ENCODE measurements at places on chromosomes 3 and 15.

GRCh38 chr3:122497425-122497824 lies 17.3 kb downstream of the KPNA1 start:
- no peak for DNase-seq

DNA sequence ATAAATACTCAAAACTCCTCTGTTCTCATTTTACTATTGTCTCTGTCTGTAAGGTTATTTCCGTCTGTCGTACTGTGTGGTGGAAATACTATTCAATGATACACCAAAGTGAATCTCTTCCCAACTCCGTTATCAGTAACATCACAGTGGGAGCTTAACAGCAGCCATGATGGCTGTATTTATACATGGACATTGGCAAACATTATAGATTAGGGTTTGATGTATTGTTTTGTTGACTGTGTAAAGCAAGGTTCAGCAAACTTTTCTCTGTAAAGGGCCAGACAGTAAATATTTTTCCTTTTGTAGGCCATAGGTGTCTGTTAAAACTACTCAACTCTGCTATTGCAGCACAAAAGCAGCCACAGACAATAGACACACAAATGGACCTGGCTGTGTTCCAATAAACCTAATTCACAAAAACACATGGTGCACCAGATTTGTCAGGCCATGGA lies 23.2 kb downstream of the LIPC start:
- no peak for DNase-seq

- DNase-seq: no peak
Observed at GRCh38 chr15:86002444-86002843, 77.2 kb upstream of the AGBL1 start.

- no peak for DNase-seq
Observed at GRCh38 chr3:71659864-71660591, 65.2 kb downstream of the EIF4E3 start.

GRCh38 chr3:16841904-16842271 lies 42.9 kb upstream of the PLCL2 start:
- DNase-seq: no peak

- no peak for DNase-seq
Observed at GRCh38 chr15:74228723-74229081, 7.4 kb upstream of the CCDC33 start.

- DNase-seq: no peak
Observed at GRCh38 chr15:53982071-53982680, 3.9 kb downstream of the UNC13C start.

DNA sequence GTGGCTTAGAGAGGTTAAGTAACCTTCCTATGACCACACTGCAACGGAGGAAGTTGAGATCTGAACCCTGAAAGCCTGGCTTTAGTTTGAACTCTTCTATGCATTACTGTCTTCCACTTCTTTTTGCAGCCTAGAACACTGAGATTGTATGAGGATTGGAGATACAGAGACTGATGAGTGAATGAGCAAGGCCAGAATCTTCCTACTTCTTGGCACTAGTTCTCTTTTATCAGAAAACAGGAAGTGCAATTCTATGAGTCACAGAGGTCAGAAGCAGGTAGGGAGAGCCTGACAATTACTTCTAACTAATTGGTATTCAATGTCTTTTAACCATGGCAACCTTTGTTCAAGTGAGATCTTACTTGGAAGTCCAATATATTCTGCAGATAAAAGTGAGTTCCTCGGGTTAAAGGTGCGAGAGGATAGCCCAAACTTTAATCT lies 219.0 kb downstream of the SHQ1 start:
- DNase-seq: no peak

GRCh38 chr15:101174152-101174920 lies 77.5 kb downstream of the CHSY1 start:
- no peak for DNase-seq

GRCh38 chr15:99556011-99556410 lies 9.8 kb upstream of the MEF2A start:
- DNase-seq: no peak

- no peak for DNase-seq
Observed at GRCh38 chr15:58489289-58490085, 57.7 kb downstream of the LIPC start.

DNA sequence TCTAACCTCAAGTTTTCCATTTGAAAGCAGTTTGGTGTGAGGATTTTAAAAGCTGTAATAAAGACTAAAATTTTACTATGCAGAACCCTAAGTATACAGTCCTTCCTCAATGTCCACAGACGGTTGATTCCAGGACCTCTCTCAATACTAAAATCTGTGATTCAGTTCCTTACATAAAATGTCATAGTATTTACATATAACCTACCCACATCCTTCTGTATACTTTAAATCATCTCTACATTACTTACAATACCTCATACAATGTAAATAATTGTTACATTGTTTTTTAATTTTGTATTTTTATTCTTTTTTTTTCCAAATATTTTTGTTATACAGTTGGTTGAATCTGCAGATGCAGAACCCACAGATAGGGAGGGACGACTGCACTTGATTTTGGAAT lies 2.8 kb upstream of the TOPAZ1 start:
- DNase-seq: no peak

GRCh38 chr15:98583771-98584430 lies 64.4 kb upstream of the IGF1R start:
- DNase-seq: no peak

- DNase-seq: no peak
Observed at GRCh38 chr3:195754141-195754540, 33.4 kb downstream of the MUC20 start.

- DNase-seq: no peak
Observed at GRCh38 chr3:126971891-126972351, 11.0 kb upstream of the PLXNA1 start.

DNA sequence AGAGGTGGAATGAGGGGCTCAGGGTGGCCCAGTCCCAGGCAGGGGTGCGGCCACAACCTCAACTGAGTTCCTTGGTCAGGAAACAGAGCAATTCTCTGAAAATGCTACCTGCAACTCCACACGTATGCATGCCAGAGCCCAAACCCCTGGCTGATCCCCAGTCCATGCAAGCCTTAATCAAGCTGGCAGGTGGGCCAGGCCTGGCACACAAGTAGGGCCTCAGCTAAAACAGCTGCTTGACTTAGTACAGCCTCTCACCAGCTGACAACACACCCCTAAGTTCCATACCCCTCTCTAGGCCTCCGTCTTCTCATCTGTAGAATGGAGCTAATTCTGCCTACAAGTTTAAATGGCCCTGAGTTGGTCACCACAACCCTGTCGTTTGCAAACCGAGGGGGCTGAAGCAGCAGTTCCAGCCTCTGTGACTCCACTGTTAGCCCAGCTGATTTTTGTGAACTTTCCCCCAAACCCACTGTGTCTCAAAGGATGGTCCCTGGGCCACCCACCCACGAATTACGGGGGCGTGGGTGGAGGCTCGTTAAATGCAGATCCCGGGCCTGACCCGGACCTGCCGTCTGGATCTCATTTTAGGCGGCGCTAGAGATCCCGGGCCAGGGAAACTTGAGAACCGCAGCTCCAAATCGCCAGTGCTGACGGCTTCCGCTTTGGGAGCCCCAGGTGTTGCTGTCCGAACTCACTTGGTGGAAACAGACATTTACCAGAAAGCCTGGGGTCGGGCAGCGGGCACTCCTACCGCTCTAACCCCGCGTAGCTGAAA lies 927 bp downstream of the CHDH start:
- DNase-seq: no peak

GRCh38 chr3:123275691-123276090 lies 73.9 kb downstream of the SEC22A start:
- DNase-seq: no peak

DNA sequence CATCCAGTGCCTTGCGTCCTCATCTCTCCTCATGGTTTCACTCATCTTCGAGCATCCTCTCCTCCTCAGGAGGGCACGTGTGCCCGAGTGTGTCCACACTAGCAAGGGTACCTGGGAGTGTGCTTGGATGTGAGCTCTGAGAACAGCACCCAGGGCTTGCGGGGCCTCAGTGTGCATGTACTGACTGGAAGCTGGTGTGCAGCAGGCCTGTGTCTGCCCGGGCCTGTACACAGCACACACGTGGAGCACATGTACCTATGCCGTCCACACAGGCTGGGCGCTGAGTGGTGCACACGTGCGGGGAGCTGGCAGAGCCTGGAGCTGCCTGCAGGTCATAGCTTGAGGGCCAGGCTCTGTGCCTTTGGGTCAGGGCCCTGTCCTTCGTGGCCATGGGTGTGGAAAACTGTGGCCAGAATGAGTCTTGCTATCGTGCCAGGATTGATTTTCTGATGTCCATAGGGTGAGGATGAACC lies 34.9 kb downstream of the TSPAN3 start:
- DNase-seq: no peak

DNA sequence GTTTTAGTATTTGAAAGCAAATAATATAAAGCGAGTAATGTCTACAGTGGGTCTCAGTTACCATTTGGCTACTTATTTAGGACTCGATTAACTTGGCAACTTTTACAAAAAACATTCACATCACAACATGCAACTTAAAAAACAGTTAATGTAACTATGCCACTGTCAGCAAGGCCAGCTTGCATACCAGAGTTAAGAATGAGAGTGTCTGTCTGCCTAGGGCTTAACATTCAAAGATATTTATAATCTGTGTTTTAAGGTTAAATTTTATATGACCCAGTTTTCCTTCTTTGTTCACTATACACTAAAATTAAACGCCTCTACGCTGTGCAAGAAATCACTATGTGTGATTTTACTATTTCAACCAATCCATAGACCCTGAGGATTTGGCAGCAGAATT lies 5.2 kb upstream of the CDAN1 start:
- no peak for DNase-seq

GRCh38 chr15:52427804-52428203 lies 100.9 kb downstream of the MYO5A start:
- DNase-seq: peak; percentile 9

DNA sequence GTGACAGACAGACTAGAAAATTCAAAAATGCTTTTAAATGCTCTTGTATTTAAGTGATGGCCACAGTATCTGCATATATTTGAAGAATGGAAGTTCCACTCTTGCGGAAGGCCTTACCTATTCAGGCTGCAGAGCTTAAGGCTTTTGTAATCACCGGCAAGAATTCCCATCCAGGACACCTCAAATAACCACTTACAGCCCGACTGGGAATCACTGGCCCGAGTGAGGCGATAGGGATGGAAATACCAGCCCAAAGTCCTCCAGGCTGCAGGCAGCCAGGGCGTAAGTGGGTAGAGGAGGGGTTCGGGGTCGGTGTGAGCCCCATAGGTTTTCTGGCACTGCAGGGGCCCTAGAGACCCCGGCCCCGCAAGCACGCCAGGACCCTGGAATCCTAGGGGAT lies 9.5 kb downstream of the CMTM7 start:
- DNase-seq: no peak

- DNase-seq: no peak
Observed at GRCh38 chr15:74176262-74177214, 3.0 kb downstream of the ISLR start.

DNA sequence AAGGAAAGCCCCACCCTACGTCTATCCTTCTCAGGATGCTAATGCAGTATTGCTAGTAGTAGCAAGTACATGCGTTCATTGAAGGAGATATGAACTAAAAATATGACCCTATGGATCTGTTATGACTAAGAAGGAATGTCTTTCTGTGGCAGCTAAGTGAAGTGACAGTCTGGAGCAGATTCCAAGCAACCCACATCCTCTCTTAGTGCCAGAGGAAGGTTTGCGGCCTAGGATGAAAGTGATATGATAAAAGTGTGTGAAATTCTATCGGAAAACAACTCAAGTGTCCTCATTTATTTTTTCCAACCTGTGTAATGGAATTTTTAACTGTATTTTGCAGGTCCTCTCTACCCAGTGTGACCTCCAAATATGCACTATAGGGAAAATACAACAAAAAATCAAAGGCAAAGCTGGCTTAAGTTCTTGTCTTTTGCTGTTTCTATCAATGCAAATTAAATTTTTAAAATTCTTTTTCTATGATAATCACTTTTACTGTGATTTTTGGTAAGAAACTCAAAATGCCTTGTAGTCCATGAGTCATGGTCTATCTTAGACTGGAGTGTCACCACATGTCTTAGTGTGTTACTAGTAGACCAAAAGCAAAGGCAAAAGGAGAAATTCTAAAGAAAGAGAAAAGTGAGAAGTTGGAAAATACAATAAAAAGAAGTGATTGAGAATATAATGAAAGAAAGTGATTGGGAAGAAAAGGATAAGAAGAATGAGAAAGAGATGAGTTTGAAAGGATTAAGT lies 161.2 kb upstream of the TMCO5A start:
- no peak for DNase-seq

GRCh38 chr15:88072598-88073390 lies 183.7 kb downstream of the NTRK3 start:
- DNase-seq: no peak

Data from stimulated activated CD4-positive, alpha-beta T cell treated with anti-CD3 and anti-CD28 coated beads, Interleukin-4, amount 100 ng/mL, for 48 hours (primary cell).